IPS-NIHi11 (cell line): ENCODE measurements at places on chromosomes 11 and 22.

GRCh38 chr22:30211124-30211820 is 35.3 kb downstream of the LIF start:
- DNase-seq: no peak

GRCh38 chr22:35197071-35197470 is 60.2 kb upstream of the HMGXB4 start:
- no peak for DNase-seq

GRCh38 chr11:93728792-93729128 is 12.5 kb downstream of the TAF1D start:
- DNase-seq: no peak

DNA sequence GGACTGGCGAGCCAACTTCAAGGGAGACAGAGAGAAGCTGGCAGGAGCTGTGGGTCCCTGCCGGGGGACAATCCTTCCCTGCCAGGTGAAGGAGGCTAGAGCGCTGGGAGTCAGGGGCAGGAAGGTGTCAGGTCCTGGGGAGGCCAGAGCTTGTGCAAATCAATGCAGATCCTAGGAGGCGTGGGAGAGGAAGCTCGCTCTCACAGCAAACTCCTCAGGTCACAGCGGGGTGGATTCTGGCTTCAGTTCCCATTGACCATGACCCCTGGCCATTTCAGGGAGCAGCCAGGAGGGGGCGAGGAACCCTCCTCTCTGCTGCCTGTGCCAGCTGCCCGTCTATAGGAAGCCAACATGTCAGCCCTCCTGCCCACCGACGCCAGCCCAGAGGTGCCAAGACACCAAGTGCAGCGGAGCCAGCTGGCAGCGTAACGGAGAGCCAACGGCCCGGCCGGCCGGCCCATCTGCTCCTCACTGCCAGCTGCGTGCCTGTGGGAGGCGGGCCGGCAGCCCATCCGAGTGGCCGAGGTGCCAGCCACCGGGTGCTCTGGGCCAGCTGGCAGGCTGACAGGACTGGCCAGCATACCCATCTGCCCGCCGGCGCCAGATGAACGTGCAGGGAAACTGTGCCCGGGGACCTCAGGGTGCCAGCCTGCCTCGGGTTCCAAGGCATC is 374.8 kb downstream of the MIAT start:
- DNase-seq: peak; percentile 70

GRCh38 chr11:127017482-127017881 is 16.9 kb upstream of the KIRREL3 start:
- peak; percentile 37 for DNase-seq

DNA sequence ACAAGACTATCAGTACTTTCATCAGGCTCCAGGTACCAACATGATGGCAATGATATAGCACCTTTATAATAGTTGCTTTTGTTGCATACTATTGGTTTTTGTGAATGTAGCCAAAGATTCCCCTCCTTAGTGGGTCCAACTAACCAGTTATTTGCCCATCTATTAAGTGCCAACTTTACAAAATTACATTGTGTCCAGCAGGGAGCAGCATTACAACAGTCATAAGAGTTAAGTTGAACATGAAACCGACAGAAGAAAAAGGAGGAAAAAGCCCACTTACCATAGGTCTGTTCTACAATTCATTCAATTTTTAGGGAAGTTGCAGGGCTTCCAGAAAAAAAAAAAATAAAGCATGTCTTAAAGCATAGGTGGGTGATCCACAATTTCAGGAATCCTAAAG is 21.6 kb downstream of the IMMP1L start:
- DNase-seq: peak; percentile 13

DNA sequence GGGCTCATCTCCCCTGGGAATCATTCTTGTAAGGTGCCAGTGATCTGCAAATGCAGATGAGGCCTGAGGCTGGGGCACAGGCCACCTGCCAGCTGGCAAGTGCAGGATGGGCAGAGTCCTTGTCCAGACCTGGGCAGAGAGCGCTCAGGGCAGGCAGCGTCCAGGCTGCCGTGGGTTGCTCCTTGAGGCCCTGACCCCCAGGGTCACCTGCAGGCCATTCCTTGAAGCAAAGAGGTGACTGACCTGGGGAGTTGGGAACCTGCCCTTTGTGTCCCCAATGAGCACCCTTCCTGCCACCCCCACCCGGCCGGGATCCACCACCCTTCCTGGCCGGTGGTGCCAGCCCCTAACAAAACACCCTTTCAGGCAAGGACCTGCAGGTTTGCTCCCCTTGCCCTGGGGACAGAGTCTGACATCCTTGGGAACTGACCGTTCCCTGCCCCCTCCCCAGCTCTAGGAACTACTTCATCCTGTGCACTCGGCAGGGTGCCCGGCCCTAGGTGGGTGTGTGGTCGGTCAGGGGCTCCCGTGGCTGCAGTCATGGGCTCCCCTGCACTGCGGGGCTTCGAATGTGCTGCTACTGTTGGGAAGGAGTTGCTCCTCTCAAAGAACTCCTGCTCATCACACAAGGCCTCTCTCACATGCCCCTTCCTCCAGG is 28.3 kb downstream of the DUSP8 start:
- DNase-seq: no peak

- DNase-seq: no peak
Measured at GRCh38 chr11:46122945-46123715, 1.9 kb upstream of the PHF21A start.

- no peak for DNase-seq
Measured at GRCh38 chr11:13966013-13966412, 3.5 kb downstream of the SPON1 start.

DNA sequence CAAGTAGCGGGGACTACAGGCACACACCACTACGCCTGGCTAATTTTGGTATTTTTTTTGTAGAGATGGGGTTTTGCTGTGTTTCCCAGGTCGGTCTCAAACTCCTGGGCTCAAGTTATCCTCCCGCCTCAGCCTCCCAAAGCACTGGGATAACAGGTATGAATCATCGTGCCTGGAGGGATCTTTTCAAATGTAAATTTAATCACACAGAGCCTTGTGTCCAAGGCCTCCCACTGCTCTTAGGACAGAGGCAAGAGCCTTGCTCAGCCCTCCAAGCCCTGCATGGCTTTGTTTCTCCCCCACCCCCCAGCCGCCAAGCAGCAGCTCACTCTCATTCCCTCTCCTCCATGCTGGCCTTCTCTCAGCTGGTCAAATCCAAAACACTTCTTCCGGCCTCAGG is 75.3 kb upstream of the CREB3L1 start:
- peak; percentile 77 for DNase-seq

DNA sequence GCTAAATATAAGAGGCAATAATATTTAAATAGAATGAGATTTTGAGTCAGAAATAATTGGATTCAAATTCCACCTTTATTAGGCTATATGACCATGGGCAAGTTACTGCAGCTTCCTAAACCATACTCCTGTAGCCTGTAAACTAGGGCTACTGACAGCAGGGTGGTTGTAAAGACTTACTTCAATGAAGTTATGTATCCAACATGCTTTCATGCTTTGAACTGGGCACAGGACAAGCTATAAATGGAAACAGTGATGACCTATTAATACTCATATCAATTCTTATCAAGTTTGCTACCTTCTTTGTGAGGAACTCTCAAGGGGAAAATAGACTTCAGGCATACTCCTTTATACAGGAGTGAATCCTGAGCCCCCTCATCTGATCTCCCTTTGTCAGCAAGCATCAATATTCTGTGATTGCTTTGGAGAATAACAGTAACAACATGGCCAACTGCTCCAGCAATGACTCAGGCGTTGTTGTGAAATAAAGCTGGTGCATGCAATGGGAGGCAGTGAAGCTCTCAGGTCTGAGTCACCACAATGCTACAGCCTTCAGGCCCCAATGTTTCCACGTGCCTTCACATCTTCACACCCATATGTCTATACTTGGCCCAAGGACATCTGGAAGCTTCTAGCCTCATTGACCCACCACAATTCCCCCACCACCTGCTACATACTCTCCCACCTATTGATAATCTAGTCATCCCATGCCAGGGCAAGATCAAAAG is 102.5 kb downstream of the KCNA4 start:
- no peak for DNase-seq

DNA sequence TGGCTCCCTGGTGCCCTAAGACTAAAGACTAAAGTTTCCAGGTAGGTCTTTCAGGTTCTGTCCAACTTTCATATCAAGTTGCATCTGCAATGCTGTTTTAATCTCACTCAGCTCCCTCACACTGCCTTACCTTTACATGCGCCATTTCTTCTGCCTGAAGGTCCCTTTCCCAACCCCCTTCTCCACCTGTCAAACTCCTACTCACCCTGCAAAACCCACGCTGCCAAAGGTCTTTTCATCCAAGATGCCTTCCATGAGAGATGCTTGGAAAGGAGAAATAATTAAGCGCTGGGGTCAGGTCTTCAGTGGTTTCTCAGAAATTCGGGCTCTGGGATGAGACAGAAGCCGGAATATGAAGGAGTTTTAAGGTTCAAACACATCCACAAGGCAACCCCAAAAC is 95.1 kb downstream of the MN1 start:
- DNase-seq: no peak

DNA sequence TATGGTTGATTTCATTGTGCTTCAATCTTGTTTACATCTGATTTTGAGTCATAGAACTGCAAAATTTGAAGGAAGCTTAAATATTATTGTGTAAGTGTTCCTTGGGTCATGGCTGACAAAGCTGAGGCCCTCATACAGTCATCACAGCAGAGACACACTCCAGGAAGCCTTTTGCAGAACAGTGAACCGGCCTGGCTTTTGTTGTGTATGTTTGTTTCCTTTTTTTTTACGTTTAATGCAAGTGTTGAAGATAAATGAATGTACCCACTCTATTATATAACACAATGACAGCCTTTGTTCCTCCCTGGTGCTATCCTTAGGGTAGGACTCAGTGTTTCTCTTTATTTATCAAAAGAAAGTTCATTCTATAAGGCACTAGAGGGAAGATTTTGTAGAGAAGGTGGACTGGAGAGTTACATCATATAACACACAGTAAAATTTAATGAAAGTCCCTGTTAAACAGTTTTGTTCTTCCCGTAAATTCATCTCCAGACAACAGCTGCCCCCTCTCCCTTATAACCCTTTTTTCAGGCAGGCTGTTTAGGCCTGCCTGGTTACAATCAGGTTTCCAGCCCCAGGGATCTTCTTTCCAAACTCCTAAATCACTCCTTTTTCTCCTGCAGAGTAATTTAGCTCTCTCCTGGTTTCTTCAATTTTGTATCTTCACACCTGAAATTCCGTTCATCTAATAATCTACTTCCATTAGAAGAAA is 34.3 kb upstream of the CSTF3 start:
- DNase-seq: no peak

DNA sequence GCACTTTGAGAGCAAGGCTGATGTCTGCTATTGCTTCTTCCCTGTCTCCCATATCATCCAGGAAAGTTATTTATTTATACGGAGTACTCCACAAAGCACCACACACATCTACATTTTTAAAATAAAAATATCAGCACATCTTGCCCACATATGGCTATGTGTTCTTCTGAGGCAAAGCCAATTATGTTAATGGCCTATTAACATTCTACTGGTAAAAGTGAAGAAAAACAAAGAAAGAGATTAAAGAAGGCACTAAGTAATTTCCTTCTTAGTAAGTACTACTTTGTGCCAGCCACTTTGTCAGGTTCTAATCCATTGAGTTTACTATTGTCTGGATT is 548.7 kb downstream of the OPCML start:
- DNase-seq: no peak

DNA sequence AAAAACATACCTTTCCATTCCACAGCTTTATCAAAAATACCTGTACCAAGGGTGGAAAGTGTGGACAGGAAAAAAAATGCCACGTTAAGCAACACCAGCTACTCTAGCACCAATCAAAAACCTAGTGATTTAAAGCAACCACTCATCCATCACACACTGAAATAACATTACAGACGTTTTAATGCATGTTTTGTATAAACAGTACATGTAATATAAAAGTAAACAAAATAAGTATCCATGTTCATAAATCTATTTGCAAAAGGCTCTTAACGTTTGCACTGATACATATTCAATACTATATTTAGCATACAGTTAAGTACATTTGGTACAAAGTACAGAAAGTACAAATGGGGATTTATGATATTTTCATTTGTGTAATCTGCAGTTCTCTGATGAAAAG is 38.7 kb downstream of the CHKA start:
- DNase-seq: no peak

- DNase-seq: no peak
Measured at GRCh38 chr11:112540261-112540660, 279.6 kb upstream of the PLET1 start.

- DNase-seq: no peak
Measured at GRCh38 chr11:69840371-69841169, 21.4 kb upstream of the FGF3 start.

DNA sequence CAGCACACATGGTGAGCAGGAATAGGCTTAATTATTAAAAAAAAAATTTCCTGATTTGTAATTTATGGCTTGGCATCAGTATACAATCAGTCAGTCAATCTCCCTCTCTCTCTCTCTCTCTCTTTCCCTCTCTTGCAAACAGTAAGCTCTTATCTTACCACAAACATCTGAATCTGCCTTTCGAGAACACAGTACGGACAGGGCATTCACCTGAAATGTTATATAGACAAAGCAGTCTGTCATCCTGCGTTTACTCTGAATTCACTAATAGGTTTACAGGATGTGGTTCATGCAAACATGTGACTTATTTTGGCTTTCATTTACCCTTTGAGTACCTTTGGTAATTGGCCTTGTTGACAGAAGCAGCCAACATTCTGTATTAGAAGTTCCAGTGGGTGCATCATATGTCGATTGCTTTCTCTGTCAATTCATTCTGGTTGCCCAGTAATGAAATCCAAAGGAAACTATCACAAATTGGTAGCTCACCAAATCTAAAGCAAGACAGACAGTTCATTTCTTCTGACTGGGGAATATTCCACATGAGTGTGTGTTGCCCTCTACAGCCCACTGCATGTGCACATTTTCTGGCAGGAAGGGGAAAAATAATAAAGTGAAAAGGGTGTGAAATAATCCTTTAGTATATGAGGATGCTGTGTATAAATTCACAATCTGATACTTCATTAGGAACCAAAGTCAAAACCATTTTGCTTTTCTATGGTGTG is 1058.2 kb downstream of the LRRC4C start:
- no peak for DNase-seq

DNA sequence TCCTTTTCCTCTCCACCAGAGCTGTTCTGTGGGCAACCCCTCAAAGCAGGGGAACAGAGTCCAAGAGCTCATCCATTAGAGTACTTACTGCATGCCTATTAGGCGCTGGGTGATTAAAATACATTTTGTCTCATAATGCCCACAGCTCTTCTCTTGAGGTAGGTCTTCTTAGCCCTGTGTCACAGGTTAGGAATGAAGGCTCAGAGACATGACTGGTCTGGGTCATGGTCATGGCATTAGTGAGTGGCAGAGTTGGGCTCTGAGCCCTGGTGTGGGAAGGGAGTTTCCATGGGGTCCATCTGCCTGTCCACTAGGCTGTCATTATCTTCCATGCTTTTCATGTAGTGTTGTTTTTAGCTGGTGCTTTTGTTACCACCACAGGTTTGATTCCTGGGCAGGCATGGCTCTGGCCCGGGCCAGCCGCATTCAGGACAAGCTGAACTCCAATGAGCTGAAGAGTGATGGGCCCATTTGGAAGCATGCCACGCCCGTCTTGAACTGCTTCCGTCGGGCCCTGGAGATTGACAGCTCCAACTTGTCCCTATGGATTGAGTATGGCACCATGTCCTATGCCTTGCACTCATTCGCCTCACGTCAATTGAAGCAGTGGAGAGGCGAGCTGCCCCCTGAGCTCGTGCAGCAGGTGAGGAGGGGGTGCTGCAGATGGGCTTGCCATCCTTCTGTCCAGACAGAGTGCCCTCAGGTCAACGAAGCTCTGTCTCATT is 76.1 kb downstream of the CABIN1 start:
- no peak for DNase-seq
